Lower lobe of right lung (tissue), 2 donors: ENCODE measurements at places on chromosomes 2 and 18.

GRCh38 chr18:33113416-33113815 lies 327.1 kb downstream of the CCDC178 start:
- H3K36me3 ChIP-seq = no peaks in the 10 kb centered on the region
- H3K4me1 ChIP-seq = no peaks in the 10 kb centered on the region
- no peaks in the 10 kb centered on the region for H3K27me3 ChIP-seq
- DNase-seq = no peak
- H3K4me3 ChIP-seq = no peak overlapping the region

DNA sequence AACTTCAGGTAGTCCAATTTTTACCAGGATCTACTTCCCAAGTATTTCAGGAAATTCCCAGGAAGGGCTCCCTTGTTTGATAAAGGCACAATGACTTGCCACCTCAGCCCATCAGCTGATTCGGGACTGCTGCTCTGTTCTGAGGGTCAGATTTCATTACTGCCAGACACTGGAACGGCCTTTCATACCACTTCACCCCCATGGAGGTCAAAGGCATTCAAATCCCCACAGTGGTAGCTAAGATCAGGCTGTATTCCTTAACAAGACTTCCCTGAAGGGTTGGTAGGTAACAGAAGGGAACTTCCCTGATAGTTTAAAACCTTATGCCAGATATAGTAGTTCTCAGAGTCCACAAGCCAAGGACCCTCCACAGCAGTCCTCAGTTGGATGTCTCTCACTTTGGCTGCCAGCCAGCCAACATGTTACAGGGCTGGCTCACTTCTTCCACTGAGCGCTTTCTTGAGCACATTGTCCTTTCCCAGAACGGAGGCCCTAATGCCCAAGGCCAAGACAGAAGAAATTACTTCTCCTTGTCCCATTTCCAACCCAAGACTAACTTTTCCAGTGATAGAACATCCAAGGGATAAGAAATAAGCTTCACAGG lies 40.0 kb upstream of the GLS start:
- no peaks in the 10 kb centered on the region for H3K27me3 ChIP-seq
- DNase-seq = no peak
- no peak overlapping the region for H3K4me3 ChIP-seq

DNA sequence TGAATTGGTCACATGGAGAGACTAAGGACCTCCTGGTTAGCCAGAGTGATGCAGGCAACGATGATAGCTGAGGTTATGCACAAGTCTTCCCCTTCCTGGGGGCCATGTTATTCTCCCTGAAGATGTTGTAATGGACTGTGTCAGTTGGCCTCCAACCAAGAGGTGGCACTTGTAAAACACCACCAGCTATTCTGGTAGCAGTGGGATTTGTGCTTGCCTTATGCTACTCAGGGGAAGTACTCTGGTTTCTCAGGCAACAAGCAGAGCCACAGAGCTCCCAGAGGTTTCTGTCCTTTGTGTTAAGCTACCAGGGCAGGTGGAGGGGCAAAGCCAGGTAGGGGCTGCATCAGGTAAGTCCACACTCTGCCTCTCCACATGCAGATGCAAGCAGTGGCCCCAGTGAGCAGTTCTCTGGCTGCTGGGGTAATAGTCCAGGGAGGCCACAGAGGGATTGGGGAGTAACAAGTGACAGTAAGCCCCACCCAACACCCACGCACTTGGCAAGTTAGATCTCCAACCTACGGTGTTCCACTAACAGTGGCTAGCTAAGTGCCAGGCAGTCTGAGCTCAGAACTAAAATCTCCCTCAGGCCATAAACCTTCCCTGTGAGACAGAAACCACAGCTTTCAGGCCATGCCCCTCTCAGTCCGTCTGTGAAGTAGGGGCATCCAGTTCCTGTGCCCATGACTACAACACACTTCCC lies 99.7 kb downstream of the RND3 start:
- H3K4me3 ChIP-seq = no peak overlapping the region
- no peaks in the 10 kb centered on the region for H3K36me3 ChIP-seq
- no peaks in the 10 kb centered on the region for H3K4me1 ChIP-seq
- DNase-seq = no peak

- H3K36me3 ChIP-seq = no peaks in the 10 kb centered on the region
- no peak overlapping the region for H3K27ac ChIP-seq
- H3K4me3 ChIP-seq = no peak overlapping the region
- no peaks in the 10 kb centered on the region for H3K4me1 ChIP-seq
- no peak for DNase-seq
Measured at GRCh38 chr2:132496555-132496954, 80.0 kb downstream of the GPR39 start.

- no peaks in the 10 kb centered on the region for H3K4me1 ChIP-seq
- no peaks in the 10 kb centered on the region for H3K36me3 ChIP-seq
- no peak overlapping the region for H3K27ac ChIP-seq
- no peak for DNase-seq
Measured at GRCh38 chr2:163081754-163082153, 243.2 kb upstream of the KCNH7 start.

- no peaks in the 10 kb centered on the region for H3K4me1 ChIP-seq
- H3K36me3 ChIP-seq = no peaks in the 10 kb centered on the region
- DNase-seq = no peak
- H3K27me3 ChIP-seq = no peaks in the 10 kb centered on the region
Measured at GRCh38 chr2:117723483-117723882, 91.0 kb upstream of the DDX18 start.

GRCh38 chr2:10186868-10187535 lies 64.5 kb downstream of the RRM2 start:
- no peaks in the 10 kb centered on the region for H3K36me3 ChIP-seq
- H3K4me3 ChIP-seq = no peak overlapping the region
- H3K27me3 ChIP-seq = no peaks in the 10 kb centered on the region
- no peak overlapping the region for H3K27ac ChIP-seq

- DNase-seq = no peak
- no peaks in the 10 kb centered on the region for H3K4me1 ChIP-seq
- no peaks in the 10 kb centered on the region for H3K27me3 ChIP-seq
- no peaks in the 10 kb centered on the region for H3K36me3 ChIP-seq
- H3K27ac ChIP-seq = no peak overlapping the region
Measured at GRCh38 chr2:216934151-216934550, 74.3 kb upstream of the TNP1 start.

GRCh38 chr2:169476459-169476858 lies 2.8 kb upstream of the BBS5 start:
- no peak for DNase-seq
- no peak overlapping the region for H3K4me3 ChIP-seq
- H3K36me3 ChIP-seq = no peaks in the 10 kb centered on the region
- peaks cover 8% of the 10 kb centered on the region for H3K4me1 ChIP-seq
- no peaks in the 10 kb centered on the region for H3K27me3 ChIP-seq
- H3K27ac ChIP-seq = no peak overlapping the region

GRCh38 chr2:105597806-105598803 lies 146.6 kb upstream of the NCK2 start:
- no peak for DNase-seq
- no peaks in the 10 kb centered on the region for H3K4me1 ChIP-seq
- no peaks in the 10 kb centered on the region for H3K36me3 ChIP-seq
- H3K27ac ChIP-seq = no peak overlapping the region

DNA sequence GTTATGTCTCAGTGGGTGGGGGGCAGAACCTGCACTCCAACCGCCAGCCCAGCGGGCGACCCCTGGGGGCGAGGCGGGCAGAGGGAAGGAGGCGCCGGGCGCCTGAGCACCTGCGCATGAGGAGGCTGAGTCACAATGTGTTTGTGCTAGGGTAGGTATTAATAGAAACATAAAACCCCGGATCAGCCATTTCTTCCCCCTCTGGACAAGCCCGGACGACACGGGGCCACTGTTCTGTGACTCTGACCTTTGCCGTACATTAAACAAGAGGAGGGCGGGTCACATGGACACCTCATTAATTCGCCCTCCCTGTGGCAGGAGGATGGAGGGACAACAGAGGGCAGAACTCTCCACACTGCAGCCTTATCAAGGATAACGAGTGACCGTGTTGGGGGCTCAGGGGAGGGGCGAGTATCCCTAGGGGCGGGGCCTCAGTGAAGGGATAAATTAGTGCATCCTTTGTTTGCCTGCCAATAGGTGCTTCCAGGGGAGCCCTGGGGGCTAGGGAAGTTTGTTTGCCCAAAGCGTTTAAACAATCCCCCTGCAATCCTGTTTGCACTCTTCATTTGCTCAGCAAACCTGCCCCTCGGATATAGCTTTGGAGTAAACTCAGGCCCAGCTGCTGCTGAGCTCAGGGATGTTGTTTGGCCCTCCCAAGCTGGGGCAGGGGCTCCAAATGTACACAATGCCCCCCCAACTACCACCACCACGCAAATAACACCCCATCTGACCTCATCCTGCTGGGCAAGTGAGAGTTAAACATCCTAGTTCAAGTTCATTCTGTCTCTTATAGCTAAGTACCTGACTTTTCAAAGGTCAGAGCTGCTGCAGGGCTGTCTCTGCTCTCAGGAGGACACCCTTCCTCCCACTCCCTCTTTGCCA lies 171.2 kb upstream of the GLI2 start:
- H3K4me1 ChIP-seq = peaks cover 4% of the 10 kb centered on the region
- no peaks in the 10 kb centered on the region for H3K27me3 ChIP-seq
- no peak for DNase-seq
- H3K4me3 ChIP-seq = no peak overlapping the region

DNA sequence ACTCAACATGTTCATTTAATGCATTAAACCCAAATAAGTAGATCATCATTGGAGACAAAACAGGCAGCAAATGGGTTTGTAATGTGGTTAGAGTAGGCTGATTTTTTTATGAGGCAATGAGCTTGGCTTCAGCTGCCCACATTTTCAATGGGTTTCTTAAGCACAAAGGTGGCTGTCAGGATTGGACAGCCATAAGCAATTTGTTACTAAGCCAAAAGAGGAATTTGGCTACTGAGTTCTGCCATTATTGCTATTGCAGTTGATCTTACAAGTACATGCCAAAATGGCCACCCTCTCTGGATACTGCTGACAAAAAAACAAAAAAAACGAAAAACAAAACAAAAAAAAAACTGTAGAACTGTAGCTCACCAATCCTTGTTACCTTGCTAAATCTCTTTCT lies 1348.0 kb upstream of the PIK3C3 start:
- no peaks in the 10 kb centered on the region for H3K4me1 ChIP-seq
- DNase-seq = no peak
- H3K27me3 ChIP-seq = no peaks in the 10 kb centered on the region
- H3K27ac ChIP-seq = no peak overlapping the region
- H3K4me3 ChIP-seq = no peak overlapping the region

- no peak overlapping the region for H3K27ac ChIP-seq
- H3K27me3 ChIP-seq = peaks cover 4% of the 10 kb centered on the region
- H3K4me1 ChIP-seq = no peaks in the 10 kb centered on the region
- H3K36me3 ChIP-seq = no peaks in the 10 kb centered on the region
- H3K4me3 ChIP-seq = no peak overlapping the region
Measured at GRCh38 chr18:21472741-21473140, 127.8 kb downstream of the ESCO1 start.

DNA sequence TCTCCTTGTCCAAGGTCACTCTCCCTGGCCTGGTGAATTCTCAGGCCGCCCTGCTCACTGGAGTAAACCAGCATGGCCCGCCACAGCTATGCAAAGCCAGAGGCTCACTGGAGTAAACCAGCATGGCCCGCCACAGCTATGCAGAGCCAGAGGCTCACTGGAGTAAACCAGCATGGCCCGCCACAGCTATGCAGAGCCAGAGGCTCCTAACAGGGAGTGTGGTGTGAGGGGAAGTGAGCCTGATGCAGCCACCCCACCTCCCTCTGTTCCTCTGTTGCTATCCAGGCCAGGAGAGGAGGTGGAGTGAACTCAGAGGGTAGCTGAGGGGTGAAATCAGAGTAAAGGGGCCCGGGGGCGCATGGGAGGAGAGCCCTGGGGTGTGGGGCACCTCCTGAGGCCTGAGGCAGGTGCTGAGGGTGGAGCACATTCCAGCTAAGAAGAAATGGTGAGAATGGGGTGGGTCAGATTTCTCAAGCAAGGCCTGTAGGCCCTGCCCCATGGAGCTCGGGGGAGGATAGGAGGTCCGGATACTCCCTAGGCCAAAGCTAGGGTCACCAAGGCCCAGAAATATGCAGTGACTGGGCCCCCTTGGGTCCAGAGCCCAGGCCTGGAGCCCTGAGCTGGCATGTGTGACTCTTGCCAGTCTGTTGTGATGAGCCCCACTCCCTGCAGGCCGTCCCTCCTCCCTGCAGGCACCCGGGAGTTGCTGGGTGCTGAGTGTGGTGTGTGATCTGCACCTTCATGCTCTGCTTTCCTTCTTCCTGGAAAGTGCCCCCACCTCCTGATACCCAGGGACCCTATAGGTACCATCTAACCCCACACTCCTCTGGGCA lies 1.5 kb downstream of the ATP6V1B1 start:
- no peaks in the 10 kb centered on the region for H3K36me3 ChIP-seq
- no peaks in the 10 kb centered on the region for H3K4me1 ChIP-seq
- DNase-seq = no peak
- H3K4me3 ChIP-seq = no peak overlapping the region

GRCh38 chr18:50274044-50274442 lies 7.3 kb downstream of the MBD1 start:
- H3K4me1 ChIP-seq = peaks cover 6% of the 10 kb centered on the region
- no peaks in the 10 kb centered on the region for H3K27me3 ChIP-seq
- peaks cover 97% of the 10 kb centered on the region for H3K36me3 ChIP-seq
- no peak overlapping the region for H3K4me3 ChIP-seq
- no peak for DNase-seq
- no peak overlapping the region for H3K27ac ChIP-seq

DNA sequence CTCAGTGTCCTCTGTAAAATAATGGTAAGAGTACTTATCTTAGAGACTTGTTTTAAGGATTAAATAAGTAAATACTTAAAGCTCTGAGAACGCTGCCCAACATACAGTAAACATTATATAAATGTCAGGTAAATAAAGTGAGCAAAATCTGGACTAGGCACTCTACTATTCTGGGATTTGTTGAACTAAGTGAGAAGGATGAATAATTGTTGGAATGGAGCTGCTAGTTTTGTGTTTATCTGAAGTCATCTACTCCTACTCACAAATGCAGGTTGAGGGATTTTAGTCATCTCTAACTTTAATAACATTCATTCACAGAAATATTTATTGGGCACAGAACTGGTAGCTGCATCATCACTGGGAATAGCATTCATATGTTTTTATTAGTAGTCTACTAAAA lies 103.4 kb downstream of the MEIS1 start:
- no peaks in the 10 kb centered on the region for H3K27me3 ChIP-seq
- no peak overlapping the region for H3K4me3 ChIP-seq
- no peak for DNase-seq
- H3K27ac ChIP-seq = no peak overlapping the region
- no peaks in the 10 kb centered on the region for H3K36me3 ChIP-seq

DNA sequence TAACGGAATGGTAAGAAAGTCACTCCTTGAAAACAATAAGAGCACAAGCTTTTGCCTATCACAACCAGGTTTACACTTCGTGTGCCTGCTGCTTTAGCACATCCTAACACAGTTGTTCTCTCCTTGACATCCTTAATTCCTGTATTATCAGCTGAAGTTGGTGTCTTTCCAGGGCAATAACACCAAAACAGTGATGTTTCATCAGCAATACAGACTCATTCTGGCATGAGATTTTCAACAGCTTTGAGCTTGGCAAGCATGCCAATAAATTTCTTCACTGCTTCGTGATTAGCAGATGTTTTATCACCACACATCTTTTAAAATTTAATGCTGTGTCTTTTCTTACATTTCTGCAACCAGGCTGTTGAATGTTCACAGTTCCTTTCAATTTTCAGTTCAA lies 148.4 kb downstream of the EIPR1 start:
- no peak overlapping the region for H3K4me3 ChIP-seq
- no peak for DNase-seq
- H3K4me1 ChIP-seq = no peaks in the 10 kb centered on the region
- no peaks in the 10 kb centered on the region for H3K27me3 ChIP-seq
